ENCODE measurements at places on chromosomes 3 and 15.

DNA sequence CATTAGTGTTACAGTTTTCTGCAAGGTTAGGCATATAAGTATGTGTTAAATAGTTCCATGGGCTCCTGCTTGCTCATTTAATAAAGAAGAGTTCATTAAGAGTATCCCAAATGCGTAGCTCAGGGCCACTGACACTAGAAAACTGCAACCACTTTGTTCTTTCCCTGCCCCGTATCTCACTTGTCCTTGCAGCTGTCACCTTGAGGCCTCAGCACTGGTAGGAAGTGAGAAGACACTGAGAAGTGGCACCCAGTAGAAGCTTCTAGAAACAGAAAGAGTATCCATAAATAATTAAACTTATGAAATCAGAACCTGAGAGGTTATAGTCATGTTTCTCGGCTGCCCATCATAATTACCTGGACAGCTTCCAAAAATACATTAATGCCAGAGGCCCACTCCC, 266.0 kb downstream of the KCNMB2 start:
- DNase-seq: no peak

GRCh38 chr15:31327669-31328427, 1.2 kb downstream of the KLF13 start:
- peak; percentile 29 for DNase-seq

DNA sequence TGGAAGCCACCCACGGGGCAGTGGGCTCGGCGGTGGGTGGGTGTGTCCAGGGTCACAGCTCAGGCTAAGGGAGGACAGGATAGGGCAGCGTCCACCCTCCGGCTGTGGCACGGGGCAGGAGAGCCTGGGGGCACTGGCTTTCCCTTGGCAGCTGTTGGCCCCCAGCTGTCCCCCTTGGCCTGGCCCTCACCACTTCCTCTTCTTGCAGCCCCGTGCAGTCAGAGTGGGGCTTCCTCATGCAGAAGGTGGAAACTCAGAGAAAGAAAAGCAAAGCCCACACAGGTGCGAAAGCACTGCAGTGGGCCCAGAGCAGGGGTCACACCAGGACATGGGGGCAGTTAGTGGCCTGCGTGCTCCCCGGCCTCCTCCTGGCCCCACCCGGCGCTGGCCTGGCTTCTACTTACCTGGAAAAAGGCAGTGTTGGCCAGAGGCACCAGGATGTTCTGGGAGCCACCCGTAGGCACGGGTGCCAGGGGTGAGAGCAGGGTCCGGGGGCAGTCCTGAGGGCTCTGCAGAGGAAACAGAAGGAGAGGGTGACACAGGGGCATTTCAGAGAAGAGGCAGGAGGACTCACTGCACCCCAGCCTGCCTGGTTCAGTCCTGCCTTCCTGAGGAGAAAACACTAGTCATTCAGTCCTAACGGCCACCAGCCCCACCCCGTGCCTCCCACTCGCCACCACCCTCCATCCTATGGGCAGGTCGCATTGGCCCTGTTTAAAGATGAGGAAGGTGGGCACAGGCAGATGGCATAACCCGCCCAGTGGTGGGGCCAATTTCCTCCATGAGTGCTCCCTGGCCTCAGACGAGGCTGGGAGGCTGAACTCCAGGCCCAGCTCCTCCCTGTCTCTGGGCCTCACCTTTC, 28.3 kb downstream of the PLXND1 start:
- no peak for DNase-seq

- DNase-seq: no peak
These were observed 104.5 kb downstream of the TFG start for GRCh38 chr3:100813828-100814227.

DNA sequence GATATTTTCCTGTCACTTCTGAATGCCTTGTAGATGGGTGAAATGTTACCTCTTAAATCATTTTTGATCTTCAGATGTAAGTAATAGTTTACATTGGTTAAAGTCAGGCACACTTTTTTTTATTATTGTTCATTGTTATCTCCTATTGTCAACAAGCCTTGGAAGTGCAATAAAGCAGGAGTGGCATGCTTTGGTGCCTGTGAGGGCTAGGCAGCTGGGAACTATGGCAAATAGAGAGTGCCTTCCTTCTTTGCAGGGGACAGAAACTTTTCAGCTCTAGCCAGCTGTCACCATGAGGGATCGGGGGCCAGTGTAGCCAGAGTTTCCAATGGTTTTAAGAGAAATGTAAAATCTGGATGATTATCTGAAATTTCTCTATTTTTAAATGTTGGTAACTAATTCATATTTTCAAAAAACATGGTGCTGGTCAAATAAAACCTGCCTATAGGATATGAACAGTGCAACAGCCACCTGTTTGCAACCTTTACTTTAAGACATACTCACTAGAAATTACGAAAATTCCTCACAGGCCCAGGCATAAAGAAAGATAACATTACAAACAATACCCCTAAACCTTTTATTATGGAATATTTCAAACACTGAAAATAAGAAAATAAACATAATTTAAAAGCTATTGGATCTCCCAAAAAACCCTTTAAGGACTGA, 9.1 kb upstream of the SELENOK start:
- DNase-seq: no peak

DNA sequence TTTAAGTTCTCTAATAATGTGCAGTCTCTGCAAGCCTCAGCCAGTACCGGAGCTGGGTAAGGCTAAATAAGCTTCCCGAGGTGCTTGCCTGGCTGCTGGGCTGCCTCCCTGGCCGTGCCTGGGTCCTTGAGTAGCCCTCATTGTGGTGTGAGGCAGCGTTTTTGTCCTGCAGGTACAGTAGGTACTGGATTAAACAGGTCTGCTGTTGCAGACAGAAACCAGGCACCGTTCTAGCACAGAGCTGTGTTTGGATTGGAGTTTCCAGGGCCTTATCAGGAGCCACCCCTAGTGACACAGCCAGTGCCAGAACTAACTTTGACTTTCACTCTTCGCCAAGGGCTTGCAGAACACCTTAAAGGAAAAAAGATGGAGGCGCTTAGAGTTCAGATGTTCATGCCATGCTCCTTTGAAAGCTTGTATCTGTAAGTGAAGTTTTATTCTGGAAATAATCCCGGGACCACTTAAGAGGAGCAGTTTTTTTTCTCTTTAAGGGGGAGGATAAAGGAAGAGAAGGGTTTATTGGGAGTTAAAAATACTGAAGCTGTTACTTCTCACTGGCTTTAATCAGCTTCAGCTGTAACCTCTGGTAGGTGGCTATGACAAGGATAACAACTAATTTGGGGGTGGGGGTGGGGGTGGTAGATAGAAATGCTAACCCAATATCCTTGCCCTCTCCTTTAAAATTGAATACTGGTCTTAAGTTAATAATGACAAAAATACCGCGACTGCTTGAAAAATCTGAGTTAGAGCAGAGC, 126.8 kb downstream of the MITF start:
- no peak for DNase-seq

DNA sequence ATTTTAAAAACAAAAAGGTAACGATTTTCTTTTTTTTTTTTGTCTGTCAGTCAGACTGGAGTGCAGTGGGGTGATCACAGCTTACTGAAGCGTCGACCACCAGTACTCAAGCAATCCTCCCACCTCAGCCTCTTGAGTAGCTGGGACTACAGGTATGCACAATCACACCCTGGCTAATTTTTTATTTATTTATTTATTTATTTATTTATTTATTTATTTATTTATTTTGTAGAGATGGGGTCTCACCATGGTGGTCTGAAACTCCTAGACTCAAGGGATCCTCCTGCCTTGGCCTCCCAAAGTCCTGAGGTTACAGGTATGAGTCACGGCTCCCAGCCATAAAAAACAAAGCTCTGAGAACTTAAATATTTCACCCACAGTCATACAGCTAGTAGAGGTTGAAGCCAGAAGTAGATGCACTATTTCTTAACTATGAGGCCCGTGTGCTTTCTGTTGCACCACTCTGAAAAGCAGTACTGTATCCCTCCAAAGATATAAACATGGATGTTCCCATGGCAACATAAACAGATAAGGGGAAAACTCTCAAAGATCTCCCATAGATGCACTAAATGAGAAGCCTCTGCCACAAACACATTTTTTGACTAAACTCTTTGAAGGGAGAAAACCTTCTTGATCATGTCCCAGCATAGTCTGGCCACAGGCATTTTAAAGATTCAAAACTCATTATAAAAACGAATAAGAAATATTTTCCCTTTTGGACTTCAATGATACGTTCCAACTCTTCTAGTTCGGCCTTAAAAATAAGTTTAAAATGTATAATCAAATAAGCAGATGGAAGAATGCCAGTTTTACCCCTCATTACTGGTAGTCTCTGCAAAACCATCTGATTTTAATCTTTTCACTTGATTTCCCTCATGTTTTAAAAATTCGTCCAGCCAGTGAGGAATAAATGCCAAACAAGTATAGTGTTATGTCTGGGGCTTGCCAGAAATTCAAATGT, 162.3 kb upstream of the ARHGEF26 start:
- DNase-seq: no peak

DNA sequence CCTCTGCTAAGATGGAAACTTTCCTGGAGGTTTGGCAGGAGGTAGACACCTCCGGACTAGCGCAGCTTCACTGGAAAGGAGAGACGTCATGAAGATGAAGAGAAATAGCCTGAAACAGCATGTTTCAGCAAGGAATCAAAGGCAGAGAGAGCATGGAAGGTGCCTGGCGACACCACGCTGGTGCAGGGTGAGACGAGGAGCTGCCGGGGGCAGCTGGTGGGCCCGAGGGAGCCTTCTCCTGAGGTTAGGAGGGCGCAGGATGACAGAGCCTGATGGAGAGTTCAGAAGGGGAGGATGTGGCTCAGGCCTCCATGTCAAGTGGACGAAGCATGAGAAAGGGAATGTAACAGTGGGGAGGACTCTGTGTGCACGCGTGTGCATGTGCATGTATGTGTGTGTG, 113.6 kb downstream of the TPRA1 start:
- DNase-seq: no peak

DNA sequence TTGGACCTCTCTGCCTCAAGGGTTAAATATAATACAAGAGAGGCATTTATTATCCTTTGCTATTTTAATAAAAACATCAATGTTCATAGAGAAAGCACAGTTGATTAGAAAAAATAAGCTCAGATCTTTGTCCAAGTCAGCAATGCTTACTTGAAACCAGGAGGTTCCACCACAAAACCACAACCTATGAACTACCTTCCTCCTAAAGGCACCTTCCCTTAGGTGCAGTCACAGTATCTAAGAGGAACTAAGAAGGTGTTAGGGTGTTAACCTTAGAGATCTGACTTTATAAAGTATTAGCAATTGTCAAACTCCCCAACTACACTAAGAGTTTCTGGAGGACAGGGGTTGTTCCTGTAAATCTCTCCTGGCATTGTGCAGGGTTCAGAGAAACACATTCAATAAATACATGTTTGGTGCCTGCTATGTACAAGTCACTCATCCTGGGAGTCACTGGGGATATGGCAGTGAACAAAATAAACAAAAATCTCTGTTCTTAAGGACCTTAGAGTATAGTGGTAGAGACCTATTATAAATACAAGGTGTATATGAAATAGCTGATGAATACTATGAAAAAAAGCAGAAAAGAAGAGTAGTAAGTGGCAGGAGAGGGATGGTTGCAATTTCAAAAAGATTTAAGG, 208.6 kb downstream of the NFKBIZ start:
- DNase-seq: no peak

- DNase-seq: no peak
These were observed 3.5 kb upstream of the CCDC80 start for GRCh38 chr3:112644453-112644852.

DNA sequence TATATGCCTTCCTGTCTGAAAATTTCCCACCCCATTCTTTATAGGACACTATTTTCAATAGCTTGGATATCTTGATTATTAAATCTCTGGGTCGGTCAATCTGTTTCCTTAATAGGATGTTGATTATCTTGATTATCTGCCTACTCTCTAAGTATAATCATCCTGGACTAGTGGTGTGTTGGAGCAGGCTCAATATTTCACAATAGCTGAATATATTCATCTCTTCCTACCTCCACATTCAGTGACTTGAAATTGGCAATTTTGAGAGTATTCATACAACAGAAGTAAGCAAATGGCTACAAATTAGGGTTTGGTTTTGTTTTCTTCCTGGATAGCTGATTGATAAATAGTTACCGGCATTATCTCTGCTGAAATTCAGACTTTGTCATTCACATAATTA, 1162.6 kb downstream of the ROBO1 start:
- DNase-seq: no peak

DNA sequence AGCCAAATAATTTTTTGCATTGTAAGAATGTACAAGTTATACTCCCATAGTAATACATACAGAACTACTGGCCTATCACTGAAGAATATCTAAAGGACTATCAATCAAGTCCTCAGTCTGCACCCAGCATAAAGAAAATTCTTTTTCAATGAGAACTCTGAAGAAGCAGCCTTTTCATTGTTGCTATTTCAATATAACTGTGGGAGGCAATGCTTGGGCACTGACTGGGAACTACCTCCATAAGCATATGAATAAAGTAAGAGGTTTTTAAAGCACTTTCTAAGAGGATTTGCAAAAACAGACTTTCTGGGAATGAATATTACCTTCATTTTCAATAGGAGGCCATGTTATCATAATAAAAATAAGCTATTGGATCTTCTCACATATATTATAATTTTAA, 24.6 kb upstream of the NECTIN3 start:
- no peak for DNase-seq

DNA sequence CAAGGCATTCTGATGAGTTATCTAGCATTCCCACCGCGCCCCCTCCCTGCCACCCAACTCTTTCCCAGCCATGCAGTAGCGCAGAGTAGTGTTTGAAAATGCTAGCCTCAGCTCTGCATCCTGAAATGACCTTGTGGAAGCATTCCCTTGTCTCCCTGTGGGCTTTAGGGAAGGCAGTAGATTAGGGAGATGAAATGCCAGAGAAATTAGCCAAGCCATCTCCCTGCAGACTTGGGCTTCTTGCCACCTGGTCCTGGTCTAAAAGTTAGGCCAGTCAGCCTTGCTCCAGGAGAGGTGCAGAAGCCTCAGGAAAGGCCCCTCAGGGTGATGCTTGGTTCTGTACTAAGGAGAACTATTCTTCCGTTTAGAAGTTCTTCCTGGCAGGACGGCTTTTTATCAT, 231.2 kb downstream of the CACNA2D3 start:
- DNase-seq: no peak

DNA sequence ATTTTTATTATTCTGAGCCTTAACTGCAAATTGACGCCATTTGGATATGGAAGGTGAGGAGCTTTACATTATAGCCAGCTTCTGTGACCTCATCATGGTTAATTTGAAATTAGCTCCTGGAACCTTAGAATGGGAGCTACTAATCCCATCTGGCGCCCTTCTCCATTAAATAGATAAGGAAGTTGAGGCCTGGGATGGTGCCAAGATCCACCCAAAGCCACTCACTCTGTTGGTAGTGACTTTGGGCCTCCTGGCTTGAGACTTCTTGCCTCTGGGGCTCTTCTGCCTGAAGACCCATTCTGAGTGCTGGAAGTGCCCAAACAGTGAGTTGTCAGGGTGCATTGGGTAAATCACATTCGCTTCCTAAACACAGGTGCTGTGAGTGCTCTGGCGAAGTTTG, 12.0 kb upstream of the HMCES start:
- DNase-seq: no peak

DNA sequence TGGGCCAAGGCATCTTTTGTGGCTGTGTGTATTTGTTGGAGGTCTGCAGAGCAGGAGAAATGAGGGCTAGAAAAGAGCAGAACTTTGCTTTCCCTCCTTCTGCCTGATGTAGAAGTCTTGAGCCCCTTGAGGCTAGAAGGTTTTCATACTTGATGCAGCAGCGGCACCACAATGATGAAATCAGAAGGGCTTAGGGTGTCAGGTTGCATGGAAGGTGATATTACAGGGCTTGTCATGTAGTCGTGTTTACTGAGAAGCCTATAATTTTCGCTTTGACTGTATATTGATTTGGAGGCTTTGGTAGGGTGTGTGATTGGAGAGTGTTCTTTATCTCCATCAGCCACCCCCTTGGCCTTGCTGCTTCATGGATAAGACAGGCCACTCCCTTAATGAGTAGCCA, 339.8 kb downstream of the THSD4 start:
- no peak for DNase-seq

GRCh38 chr3:98246142-98246541, 17.9 kb upstream of the OR5H6 start:
- no peak for DNase-seq

Data from NCI-H526 treated with DMSO at 0.1 percent for 48 hours (cell line).